Activated T-helper 1 cell treated with anti-CD3 and anti-CD28 coated beads, Interleukin-12 subunit alpha, Interleukin-12 subunit beta, Interleukin-2, Interleukin-4 antibody, amounts not matched to agents 30 ng/mL and 10 ng/mL and 1 ng/mL, durations not matched to agents 14 hours and 24 hours and 36 hours (primary cell): ENCODE measurements at places on chromosomes 5 and 9.
A peak's percentile ranks its signal among the peaks of the same experiment; 100 is the strongest.

DNA sequence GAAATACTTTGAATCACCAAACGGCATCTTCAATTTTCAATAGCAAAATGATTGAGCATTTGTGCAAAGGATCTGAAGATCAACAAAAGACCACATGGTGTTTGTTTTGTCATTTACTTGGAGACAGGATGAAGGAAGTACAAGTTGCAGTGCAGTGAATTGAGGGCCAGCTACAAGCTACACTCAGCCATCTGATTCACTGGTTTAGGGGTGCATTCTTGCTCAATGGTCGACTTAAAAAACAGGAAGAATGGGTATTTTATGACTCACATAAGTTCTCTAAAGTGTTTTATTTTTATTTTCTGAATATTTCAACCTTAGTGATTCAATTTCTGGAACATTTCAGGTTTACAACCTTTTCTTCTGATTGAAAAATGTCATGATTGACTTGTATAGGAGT lies 412.1 kb upstream of the ADAMTSL1 start:
- DNase-seq, result no peak

GRCh38 chr5:4306057-4306456 lies 710.4 kb downstream of the IRX1 start:
- no peak for DNase-seq

DNA sequence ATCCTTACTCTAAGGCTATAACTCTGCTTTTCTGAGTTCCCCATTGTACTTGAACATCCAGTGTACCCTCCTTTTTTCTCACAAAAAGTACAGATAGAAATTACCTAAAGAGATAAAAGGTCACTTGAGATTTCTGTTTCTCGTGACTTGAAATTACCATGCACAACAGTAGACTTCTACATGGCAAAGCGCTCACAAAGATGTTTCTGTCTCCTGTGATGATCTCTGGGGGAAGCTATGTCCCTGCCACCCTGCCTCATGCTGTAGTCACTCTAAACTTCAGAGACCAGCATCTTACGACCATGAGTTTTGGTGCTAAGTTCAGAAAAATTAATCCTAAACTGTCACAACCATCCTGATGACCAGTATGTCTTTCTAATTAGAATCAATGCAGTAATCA lies 36.2 kb downstream of the NFIB start:
- DNase-seq, result no peak

DNA sequence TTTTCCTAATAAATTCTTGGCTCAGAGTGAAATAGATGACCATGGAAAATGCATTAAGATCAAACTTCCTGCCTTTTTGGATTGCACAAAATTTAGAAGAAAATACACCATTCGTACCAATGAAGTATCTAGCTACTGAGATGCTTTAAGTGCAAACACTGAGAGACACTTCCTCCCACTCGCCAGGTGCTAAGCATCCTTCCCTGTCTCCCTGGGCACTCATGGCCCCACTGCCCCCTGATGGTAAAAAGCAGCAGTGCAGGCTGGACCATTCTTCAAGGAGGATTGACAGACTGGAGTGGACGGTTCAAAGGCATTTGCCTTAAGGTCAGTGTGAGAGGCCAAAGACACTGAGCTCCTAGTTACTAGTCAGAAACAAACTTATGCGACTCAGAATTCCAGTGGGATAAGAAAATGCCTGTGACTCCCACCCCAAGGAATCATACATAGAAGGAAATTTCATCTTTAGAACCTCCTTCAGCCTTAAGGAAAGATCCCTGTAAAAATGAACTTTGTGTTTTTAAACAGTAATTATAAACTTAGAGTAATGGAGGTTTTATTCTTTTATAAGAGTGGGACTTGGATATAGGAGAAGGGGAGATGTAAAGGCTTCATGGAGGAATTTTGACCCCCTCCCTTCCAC lies 86.0 kb upstream of the SLC30A5 start:
- DNase-seq, result peak; percentile 49

- DNase-seq, result no peak
These were observed 12.9 kb downstream of the NLN start for GRCh38 chr5:65734921-65735320.

DNA sequence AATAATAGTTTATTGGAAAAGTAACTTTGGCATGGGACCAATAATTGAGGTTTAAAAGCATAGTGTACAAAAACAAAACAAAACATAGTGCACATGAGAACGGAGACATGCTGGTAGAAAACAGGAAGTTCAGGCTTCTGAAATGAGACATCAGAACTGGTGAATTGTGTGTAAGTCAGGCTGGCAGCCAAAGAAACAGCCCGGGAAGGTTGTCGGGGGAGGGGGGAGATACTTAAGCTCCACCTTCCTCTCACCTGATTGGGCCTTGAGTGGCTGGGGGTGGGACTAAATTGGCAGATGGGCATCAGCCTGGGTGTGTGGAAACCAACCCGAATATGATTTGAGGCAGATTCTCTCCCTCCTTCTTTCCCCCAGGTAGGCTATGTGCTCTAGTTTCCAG lies 256.3 kb downstream of the SMARCA2 start:
- no peak for DNase-seq

DNA sequence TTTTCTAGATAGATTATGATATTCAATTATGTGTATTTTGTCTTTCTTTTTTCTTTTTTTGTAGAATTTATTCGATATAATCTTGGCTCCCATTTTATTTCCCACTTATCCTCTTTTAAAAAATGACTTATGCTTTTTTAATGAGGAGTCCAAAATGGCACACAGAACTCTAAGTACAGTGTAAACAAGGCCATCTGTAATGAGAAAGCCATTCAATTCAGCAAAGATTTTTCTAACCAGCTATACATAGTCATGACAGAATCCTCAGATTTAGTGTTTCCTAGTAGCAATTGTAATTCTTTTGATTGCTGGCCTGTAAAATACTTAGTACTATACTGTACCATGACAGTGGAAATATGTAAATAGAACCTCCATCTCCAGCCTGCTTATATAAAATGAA lies 651.4 kb downstream of the RAB3C start:
- no peak for DNase-seq

DNA sequence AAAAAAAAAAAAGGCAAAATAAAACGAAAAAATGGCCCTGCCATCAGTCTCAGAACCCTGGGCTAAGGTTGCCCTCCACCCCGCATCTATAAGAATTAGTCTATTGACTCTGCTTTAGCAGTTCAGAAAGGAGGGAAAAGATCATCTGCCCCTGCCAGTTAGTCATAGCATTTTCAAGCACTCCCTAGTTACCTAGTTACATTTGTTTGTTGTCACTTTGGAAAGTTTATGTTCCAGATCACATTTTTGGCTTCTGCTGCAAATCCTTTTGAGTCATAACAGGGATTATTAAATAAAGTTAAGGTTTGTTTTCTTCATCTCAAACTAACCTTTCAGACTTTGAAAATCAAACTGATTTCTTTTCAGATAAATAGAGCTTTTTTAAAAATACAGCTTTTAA lies 52.1 kb downstream of the AQP7 start:
- no peak for DNase-seq

- no peak for DNase-seq
These were observed 31.7 kb downstream of the SLC35A4 start for GRCh38 chr5:140596321-140596741.
